Stimulated activated CD8-positive, alpha-beta memory T cell treated with anti-CD3 and anti-CD28 coated beads, Interleukin-4, amount 100 ng/mL, for 24 hours (primary cell): ENCODE measurements at places on chromosomes 13 and 19.

GRCh38 chr13:39915418-39915817 lies 260.0 kb downstream of the COG6 start:
- no peak for DNase-seq

DNA sequence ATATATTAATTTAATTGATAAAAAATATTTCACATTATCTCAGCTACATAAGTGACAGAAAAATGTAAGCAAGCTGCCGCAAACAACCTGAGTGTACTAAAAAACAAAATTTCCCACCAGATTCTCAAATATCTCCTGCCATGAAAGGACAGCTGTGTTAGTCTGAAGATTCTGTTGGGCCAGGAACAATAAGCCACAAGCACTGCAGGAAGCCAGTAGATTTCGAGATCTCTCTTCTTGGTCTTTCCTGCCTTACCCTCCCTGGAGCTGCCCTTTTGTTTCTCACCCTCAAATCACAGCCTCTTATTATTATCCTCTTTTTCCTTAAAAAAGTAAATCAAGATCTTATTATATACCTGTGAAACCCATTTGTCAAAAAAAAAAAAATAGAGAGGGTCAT lies 165.6 kb downstream of the EFNB2 start:
- DNase-seq: no peak

- peak; percentile 72 for DNase-seq
These were observed 7.5 kb upstream of the LRFN1 start for GRCh38 chr19:39328046-39328705.

DNA sequence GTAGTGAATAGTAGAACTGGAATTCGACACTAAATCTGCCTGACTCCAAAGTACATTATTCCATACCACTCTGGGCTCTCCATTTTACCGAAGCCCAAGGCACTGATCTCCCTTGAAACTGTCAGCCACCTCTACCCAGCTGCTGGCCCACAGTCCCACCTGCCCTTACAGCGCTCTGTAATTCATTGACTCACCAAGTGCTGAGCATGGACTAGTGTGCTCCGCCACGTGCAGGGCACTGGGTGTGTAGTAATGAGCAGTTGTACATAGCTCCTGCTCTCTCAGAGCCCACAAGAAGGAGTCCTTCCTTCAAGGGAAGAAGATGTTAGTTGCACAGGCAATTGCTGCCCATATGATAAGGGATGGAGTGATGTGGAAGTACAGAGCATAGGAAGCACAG lies 76.6 kb upstream of the SIAH3 start:
- no peak for DNase-seq

DNA sequence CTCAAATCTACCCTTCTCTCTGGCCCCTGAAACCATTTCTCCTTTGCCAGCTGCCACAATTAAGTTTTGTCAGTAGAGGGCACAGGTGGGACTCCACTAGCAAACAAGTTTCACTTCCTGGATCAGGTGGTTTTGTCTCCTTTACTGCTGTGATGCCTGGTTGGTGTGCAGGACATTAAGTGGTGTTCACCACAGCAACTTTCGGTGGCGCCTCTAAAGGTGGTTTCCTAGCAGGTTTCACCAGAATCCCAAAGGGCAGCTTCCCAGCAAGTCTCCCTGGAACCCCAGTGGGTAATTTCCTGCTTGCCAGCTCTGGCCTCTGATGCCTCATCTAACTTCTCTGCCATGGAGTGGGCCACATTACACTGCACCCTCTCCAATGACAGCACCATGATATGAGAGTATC lies 16.6 kb downstream of the MED4 start:
- DNase-seq: no peak

GRCh38 chr19:35138305-35138892 lies at the start of gene FXYD1:
Gene FXYD1, plus strand, starts transcription at chr19:35138824. Its CDS starts 1,256 bp downstream, at chr19:35140080.
- DNase-seq: no peak

GRCh38 chr19:45764945-45765701 lies 3.9 kb downstream of the SIX5 start:
- DNase-seq: no peak

GRCh38 chr19:32318884-32319520 lies 26.4 kb upstream of the ZNF507 start:
- DNase-seq: no peak

DNA sequence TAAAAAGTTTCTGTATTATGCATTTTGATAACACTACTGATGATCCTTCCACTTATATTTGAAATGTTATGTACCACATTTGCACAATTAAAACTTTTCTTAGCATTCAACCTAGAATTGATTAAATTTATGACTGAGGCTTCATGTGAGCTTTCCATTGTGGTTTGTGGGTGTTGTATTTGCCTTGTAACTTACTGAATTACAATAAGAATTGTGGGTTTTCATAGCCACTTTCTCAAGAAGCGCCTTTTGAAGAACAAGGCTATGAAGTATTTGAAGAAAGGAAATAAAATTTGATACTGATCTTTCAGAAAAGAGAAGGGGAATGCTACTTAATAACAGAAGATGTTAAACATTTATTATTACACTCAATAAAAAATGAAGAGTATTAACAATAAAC lies 7.0 kb upstream of the TEX26 start:
- no peak for DNase-seq

DNA sequence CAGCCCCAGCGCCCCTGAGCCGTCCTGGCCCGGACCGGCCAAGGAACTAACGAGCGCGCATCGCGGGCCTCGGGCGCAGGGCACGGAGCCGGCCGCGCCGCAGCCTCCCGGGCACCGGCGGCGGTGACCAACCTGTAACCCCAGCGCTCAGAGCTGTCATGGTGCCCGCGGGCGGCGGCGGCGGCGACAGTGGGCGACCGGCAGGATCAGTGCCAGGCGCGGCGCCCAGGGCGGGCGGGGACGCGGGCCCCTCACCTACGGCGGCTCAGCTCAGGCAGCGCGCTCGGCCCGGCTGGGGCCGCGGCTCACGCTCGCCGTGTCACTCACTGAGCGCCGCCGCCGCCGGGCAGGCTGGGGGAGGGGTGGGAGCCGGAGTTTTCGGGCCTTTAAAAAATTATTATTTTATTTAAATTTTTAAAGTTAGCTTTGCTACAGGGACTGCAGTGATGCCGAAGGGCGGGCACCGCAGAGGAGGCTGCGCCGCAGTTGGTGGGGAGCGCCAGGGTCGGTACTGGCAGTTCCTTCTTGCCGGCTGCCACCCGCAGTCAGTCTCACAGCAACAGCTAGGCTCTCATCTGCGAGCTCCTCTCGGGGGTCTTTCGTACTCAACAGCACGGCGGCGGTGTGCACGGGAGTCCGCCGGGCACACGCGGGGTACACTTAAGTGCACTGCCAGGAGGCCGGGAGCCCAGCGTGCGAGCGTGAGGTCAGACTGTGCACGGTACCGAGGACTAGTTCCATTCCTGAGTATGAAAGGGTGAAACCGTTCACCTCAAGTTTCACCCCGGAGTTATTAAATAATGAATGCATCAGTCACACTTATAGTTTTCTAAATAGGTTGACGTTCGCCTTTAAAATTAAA lies at the start of gene NALCN:
NALCN (minus strand) TSS at position 328 of the 862 bp plus-strand sequence. CDS start 17,382 bp downstream, outside the sequence.
- no peak for DNase-seq

GRCh38 chr19:13942023-13942684 lies 3.9 kb upstream of the PODNL1 start:
- DNase-seq: no peak

DNA sequence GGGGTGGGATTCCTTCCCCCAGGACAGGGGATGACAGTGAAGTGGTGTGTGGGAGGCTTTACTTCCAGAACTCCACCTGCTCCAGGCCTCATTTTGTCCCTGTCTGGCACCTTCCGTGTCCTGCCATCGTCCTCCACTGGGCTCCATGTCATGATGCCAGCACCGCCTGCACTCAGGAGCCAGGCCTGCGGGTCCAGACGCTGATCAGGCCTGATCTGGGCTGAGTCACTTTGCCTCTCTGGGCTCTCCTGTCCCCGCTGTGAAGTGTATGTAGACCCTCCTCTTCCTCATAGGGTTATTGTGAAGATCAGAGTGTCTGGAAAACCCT lies 9.6 kb downstream of the FUZ start:
- no peak for DNase-seq

DNA sequence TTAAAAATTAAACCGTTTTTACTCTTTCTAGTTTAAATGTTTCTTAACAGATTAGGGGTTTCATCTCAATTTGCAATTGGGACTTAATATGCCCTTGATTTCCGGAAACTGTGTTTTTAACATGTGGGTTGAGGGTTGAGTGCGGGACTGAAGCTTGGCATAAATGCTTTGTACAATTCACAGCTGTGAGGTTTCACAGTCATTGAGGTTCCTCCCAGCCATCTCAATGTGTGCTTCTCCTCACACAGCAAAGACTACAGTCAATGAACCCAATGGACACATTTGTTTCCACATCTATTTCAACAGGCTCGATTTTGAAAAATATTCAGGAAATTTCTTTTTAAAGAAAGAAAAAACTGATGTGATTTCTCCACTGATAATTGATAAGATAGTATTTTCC lies 328.6 kb downstream of the TBC1D4 start:
- no peak for DNase-seq
